ENCODE measurements at places on chromosomes 1 and 21.

GRCh38 chr1:94876362-94876761, 50.5 kb downstream of the CNN3 start:
- DNase-seq = no peak

DNA sequence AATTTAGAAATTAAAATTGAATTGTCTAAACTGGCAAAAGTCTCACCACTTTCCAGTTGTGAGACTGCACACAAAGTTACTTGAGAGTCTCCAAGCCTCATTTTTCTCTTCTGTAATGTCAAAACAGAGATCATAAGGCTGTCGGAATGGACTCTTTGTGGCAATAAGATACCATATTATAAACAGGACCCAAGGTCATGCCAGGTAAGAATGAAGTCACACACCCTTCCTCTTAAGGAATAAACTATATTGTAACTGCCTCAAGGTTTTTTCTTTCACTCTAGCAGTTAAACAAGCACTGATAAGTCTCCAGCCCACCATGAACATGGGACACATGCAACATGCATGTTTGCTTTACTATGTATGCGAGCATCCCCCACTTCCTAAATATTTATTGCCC, 50.1 kb upstream of the DIRAS3 start:
- DNase-seq = no peak

- no peak for DNase-seq
Measured at GRCh38 chr1:175172503-175172902, 20.1 kb downstream of the KIAA0040 start.

DNA sequence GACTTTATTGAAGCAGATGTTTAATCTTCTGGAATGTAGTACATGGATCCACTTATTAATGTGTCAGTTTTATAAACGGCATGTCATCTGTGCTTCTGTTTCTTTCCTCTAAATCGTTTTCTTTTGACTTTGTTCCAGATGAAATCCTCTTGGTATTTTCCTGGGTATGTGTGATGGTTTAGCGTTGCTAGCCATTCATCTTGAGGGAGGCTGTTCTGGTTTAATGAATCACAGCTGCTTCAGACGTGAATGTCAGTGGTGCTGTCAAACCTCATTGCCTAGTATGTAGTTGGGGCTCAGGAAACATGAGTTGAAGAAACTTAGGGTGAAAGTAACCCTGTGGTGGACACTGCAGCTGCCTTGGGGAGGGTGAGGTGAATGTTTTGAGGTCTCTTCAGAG, 33.2 kb downstream of the KCNK1 start:
- no peak for DNase-seq

GRCh38 chr1:185440877-185441276, 123.8 kb upstream of the IVNS1ABP start:
- no peak for DNase-seq

DNA sequence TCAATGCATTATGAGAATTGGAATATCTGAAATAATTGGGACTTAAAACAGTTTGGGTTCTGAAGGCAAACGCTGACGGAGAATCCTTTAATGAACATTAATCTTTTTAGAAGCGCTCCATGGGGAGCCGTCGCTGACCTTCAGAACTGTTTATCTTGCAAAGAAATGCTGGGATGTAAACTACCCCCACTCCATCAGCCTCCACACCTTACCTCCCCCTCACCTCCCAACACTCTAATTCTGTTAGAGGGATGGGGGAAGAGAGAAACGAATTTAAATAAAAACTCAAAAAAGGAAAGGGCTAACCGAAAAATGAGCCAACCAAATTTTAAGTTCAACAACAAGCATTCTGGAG, 44.1 kb upstream of the DNAJC6 start:
- no peak for DNase-seq

- DNase-seq = no peak
Measured at GRCh38 chr21:39630191-39630591, 17.5 kb downstream of the B3GALT5 start.

- no peak for DNase-seq
Measured at GRCh38 chr1:22782406-22782805, 71.8 kb downstream of the EPHB2 start.

GRCh38 chr1:20465187-20465586, 20.8 kb downstream of the CAMK2N1 start:
- DNase-seq = no peak

DNA sequence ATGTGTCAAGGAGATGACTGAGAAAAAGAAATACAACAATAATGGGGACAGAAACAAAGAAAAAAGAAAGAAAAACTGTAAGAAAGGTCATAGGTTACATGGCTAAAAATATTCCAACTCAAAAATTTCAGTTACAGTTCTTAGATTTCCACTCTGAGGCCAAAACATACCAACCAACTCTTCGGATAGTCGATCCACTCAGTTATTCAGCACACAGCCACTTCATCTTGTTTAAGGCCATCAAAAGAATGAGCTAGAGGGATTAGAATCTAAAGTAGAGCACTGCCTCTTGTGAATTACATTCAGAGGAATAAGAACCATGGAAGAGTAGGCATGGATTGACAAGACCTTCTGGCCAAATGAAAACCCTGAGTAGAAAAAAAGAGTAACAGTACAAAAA, 277.0 kb downstream of the MRPL39 start:
- no peak for DNase-seq

GRCh38 chr1:224647449-224647848, 31.3 kb downstream of the CNIH3 start:
- DNase-seq = no peak
